ENCODE measurements at places on chromosomes 4 and X.

DNA sequence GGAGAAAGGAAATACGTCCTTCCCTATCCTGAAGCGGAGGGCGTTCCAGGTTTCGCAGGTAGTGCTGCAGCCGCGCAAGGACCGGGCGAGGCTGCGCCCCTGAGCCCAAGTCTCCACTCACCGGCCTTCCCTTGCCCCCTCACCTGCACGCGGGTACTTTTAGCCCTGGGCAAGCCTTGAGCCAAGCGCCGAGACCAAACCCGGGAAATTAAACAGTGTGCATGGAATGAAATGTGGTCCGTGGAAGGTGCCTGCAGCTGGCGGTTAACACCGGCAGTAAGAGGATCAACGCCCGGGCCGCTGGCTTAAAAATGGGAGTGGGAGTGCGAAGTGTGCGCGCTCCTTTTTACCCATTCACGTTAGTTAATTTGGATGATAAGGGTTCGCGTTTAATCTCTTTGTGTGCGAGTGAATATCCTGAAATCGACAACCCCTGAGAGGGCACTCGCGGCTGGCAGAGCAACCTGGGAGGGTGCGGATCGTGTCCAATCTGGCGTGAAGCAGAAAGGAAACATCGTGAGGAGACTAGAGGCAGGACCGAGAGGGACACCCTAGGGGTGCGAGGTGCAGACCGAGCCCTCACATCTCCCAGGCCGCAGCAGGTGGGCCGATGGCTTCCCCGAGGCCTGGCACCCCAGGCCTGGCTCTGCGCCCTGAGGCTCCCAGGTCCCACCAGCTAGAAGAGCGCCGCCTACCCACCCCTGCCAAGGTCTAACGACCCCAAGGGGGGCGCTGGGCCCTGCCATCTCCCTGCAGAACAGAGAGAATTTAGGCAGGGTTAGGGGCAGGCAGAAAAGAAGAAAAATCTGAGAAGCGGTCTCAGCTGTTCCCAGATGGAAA is 2.0 kb upstream of the HELT start:
- no peak for DNase-seq

- DNase-seq = no peak
Observed at GRCh38 chrX:33134164-33134563, 77.2 kb downstream of the DMD start.

DNA sequence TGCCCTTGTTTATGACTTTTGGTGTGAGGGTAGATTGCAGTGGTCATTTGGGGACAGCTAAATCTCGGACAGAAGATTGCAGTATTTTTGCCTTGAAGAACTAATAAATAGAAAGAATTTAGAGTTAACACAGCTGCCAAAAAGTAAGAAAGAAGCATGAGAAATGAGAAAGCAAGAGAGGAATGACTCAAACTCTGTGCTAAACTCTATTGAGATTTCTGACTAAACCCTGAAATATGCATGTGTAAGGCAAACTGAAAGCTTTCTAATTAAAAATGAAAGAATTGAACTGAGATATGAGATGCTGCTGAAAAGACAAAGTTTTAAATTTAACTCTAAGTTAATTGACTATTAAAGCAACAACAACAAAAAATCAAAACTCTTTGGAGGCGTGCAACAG is 791.3 kb downstream of the RAB28 start:
- no peak for DNase-seq

DNA sequence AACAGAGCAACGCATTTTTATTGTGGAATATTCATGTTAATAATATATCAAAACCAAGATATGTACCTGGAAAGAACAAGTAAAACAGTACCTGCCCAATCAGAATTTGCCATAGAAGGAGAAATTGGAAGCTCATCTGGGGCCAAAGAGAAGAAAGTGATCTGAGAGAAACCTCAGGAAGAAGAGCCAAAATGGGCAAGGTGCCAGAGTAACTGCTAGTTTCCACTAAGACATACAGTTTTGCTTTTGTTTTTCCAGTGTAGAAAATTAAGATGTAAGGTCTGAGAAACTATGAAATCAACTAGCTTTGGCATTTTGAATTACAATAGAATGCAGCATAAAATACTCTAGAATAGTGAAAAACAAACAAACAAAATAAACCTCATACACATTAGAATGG is 2201.2 kb downstream of the ARAP2 start:
- no peak for DNase-seq

- no peak for DNase-seq
Observed at GRCh38 chr4:19492606-19493005, 759.1 kb upstream of the SLIT2 start.

DNA sequence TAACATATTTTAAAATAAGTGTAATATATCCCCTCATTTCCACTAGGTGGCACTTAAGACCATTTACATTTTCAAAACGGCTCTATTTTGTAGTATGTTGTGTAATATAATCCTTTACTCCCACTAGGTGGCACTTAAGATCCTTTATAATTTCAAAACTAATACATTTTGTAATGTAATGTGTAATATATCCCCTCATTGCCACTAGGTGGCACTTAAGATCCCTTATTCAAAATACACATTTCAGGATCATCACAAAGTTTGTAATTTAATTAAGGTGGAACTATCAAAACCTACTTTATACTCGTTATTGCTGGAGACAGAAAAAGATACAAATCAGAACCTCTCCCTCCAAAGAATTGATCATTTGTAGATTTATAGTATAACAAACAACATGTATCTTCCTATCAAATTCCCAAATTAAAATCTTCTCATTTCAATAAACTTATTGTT is 132.5 kb downstream of the ARHGAP6 start:
- DNase-seq = no peak

GRCh38 chr4:156606554-156607477 is 364.8 kb downstream of the PDGFC start:
- DNase-seq = no peak

DNA sequence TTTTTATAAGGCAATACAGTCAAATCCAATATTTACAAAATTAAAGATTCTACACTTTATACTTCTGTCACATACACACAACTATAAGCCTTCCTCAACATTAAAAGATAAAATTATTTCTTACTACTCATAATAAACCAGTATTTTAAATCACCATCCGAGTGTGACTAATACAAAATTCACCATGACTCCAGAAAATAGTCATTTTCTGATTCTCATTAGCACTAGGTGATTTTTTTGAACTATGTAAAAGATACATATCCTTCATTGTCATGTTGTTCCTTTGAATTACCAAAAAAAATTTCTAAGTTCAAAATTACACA is 646 bp upstream of the SLC7A11 start:
- no peak for DNase-seq

DNA sequence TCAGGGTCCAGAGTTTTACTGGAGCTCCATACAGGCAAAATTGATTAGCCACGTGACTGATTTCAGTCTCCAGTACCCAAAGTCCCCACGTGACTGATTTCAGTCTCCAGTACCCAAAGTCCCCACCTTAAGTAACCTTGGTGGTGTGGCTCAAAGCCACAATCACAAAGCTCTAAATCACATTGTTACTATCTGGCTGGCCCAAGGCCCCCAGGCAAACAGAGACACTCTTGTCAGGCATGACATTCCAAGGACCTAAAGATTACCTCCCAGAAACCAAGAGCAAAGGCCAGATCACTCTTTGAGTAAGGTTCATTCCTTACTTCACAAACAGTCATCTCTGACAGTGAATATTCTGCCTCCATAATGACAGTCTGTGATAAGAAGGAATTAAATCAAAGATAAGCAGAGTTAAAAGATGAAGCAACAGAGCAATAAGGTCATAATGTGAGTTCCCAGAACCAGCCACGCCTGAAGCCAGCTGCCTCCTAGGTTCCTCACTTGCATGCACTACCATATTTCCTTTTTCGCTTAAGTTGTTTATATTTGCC is 78.5 kb downstream of the ANXA3 start:
- DNase-seq = no peak

GRCh38 chr4:8506373-8507195 is 66.0 kb downstream of the TRMT44 start:
- DNase-seq = no peak

GRCh38 chr4:151218343-151218742 is 58.6 kb upstream of the PRSS48 start:
- no peak for DNase-seq

DNA sequence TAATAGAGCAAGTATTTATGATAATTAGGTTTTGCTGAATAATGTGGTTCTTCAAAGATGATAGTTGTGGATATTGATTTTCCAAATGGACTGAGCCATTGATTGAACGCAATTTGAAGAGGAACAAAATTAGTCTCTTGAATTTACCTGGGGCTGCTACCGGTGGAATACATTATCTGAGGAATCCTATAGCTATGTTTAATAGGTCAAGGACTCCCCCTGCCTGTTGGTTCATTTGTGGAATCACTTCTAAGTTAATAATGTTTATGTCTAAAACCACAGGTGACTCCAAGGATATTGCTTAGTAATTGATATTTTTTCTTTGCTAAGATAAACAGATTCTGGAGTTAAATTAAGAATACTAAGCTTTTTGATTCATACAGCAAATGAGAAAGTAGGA is 576.0 kb upstream of the PABPC4L start:
- DNase-seq = no peak

- DNase-seq = no peak
Observed at GRCh38 chr4:168737806-168738172, 240.9 kb downstream of the PALLD start.

DNA sequence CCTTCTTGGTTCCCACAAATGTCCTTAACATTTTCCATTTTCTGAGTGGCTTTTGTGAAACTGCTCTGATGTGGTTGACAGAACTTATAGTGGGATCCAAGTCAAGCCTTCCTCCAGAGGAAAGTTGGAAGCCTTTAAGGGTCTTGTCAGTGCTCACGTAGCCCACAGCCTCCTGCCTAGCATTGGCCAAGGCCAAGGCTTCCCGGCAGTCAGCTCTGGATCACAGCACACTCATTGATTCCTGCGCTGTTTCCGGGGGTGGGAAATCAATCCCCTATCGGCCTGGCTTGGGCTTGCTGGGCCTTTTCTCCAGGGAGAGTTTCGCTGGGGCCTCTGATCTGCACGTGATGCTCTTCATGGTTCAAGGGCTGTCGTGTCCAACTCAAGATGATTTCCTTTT is 76.1 kb downstream of the SLC9A6 start:
- no peak for DNase-seq
